ENCODE measurements at places on chromosomes 5 and 9. TPM values are rescaled to one million over a fixed set of nuclear protein-coding genes. Genes with fewer than 3 reads are reported as not detected.
A peak's percentile ranks its signal among the peaks of the same experiment; 100 is the strongest.

Gene CAMK4
- not detected for total RNA-seq

Gene CD74
- total RNA-seq = 130 TPM

Gene NINJ1
- 32.6 TPM for total RNA-seq

Gene TYRP1
- not detected for total RNA-seq

- DNase-seq = peak; percentile 10
Observed at GRCh38 chr9:133710661-133711427, 27.3 kb downstream of the SARDH start.

DNA sequence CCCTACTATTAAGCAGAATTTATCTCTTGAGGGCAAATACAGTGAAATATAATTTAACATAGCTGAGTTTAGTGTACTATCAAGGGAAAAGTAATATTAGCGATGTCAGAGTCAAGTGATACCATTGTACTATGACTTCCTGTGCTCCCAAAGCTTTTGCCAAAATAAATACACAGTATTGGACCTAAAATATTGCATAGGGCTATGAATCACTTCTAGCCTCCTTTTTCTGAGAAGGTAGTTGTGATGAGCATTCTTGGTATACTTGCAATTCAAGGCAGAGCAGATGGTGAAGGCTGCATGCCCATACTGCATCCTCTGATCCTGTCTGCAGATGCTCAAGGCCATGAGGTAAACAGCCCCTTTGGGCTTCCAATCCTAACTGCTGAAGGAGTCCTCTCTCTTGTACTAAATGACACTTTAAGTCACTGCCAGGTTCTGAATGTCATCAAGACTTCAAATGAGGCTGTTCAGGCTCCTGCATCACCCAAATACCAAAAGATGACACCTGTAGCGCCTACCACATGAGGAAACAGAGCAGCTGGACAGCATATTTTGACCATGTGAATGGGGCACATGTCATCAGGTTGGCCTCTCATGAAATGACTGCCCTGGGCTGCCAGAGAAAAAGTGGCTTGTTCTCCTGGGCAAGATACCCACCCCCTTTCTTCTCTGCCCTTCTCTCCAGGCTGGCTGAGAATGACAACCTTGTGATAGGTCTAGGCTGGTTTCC lies 29.7 kb upstream of the PPP2CA start:
- no peak for DNase-seq

DNA sequence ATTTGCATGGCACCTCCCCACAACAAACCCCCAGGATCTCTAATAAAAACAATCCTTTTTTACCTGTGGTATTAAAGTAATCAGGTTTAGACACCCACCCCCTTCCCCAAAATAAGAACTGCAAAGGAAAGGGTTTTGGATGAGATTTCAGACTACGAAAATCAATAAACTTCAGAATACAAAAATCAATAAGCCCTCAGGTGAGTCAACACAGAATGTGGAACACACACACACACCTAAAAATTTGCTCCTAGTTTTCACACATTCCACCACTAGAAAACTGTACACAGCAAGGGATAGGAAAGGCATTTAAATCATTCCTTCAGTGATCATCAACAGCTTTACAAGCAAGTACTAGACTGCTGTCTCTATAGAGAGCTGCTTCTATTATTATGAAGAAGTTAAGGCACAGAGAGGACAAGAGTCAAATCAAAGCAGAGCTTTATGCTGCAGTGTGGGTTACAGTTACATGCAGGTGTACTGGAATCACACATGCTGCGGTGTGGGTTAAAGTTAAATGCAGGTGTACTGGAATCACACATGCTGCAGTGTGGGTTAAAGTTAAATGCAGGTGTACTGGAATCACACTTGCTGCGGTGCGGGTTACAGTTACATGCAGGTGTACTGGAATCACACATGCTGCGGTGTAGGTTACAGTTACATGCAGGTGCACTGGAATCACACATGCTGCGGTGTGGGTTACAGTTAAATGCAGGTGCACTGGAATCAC lies 36.3 kb downstream of the PFDN1 start:
- no peak for DNase-seq

- no peak for DNase-seq
Observed at GRCh38 chr9:110142253-110142652, 65.7 kb downstream of the C9orf152 start.

DNA sequence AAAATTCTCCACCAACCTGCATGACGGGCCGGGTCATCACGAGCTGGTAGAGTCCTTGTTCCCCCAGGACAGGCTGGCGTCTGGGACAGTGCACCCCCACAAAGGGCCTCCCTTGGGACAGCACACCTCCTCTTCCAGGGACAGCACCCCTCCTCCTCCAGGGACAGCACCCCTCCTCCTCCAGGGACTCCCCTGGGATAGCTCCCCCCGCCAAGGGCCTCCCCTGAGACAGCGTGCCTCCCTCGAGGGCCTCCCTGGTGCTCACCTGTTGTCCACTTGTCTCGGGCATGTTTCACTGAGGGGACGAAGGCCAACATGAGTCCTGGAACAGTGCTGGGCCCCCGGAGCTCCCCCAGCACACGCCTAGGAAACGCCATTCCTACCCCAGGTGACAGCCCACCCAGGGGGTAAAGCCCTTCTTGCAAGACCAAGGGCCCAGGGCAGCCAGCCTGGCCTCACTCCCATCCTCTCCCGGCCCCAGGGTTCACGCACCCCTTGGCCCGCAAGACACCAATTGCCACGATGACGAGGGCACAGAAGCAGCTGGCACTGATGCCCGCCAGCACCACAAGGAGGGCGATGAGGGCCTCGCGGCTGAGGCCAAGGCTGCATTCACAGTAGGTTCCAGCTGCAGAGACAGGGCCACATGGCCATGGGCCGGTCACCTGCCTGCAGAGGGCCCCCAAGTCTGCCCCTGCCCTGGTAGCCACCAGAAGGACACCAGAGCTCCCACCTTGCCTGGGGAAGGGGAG lies 531 bp downstream of the TMEM210 start:
- no peak for DNase-seq

DNA sequence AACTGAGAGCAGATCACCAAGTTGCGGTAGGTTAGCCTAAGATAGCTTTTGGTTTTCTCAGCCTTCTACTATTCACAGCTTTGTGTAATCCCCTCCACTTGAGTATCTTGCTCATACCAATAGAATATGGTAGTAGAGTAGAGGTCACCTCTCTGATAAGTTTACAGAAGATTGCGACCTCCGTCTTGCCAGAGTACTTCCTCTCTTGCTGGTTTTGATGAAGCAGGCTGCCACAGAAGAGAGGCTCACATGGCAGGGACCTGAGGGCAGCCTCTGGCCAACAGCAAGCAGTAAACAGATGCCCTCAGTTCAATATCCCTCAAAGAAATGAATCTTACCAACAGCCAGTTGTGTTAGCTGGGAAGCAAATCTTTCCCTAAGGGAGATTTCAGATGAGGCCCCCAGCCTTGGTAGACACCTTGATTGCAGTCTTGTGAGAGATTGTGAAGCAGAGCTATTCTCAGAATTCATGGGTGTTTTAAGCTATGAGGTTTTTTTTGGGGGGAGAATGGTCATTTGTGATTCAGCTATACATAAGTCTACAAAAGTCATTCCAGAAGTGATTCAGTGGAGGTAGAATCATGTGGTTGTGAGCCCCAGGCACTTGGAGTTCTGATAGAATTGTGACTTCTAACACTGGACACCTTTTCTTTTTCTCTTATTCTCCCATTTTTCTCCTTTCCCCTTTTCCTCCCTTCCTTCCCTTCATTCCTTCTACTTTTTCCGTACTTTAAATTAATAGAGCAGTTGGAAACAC lies 22.7 kb upstream of the CDKN2B start:
- DNase-seq = no peak

DNA sequence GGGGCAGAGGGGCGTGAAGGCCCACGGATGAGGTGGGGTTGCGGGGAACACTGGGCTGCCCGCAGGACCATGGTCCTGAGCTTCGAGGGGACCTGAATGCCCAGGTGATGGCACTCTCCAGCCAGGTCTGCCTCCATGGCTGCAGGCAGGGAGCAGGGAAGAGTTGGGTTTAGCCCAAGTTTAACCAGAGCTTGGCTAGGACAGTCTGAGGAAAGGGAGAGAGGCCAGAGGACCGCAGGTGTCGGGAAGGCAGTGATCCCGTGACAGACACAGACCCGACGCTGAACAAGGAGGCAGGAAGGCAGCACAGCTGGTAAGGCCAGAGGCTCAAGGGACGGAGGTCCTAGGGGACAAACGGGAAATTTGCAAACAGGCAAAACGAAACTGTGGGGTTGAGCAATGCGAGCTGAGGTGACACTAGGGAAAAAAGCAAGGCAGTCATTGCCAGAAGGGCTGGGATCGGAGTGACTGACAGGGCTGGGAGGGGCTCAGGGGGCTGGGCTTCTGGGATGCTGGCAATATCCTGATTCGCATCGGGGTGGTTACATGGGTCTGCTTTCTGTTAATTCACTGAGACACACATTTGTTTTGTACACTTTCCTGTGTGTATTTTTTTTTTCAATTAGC lies 25.0 kb downstream of the ARPC5L start:
- DNase-seq = no peak

- no peak for DNase-seq
Observed at GRCh38 chr9:121638399-121638798, 13.0 kb upstream of the DAB2IP start.

- DNase-seq = no peak
Observed at GRCh38 chr9:68595868-68596267, 55.2 kb upstream of the TMEM252 start.

GRCh38 chr5:23718564-23718963 lies 211.2 kb downstream of the PRDM9 start:
- no peak for DNase-seq

Data from body of pancreas (tissue), 4 donors.